ENCODE measurements at places on chromosomes 7 and 10.

GRCh38 chr7:55512635-55513191 is 59.6 kb downstream of the VOPP1 start:
- DNase-seq = no peak

GRCh38 chr7:33024189-33024757 is 38.3 kb downstream of the NT5C3A start:
- DNase-seq = no peak

GRCh38 chr7:158860394-158860793 is 4.0 kb downstream of the DYNC2I1 start:
- DNase-seq = no peak

DNA sequence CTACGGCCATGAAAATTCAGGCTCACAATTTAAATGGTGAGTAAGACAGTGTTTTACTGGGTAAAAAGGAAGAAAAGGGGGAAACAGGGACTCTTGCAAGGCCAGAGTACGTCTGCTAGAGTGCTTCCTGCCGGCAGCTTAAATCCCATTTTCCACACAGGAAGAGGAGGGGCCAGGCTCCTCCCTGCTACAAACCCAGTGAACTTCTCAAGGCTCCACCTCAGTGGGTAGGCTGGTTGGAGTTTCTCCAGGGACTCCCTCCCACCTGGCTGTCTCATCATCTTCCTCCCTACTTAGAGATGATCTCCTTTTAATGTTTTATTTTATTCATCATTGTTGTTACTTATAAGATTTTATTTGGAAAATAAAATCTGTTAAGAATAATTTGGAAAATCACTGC is 62.6 kb upstream of the SEMA3C start:
- DNase-seq = no peak
